ENCODE measurements at places on chromosomes 2 and 18. TPM values are rescaled to one million over a fixed set of nuclear protein-coding genes. Genes with fewer than 3 reads are reported as not detected.

The MALT1 gene
- 45.3 TPM for total RNA-seq

The SCN2A gene
- not detected for total RNA-seq

The CCDC102B gene
- total RNA-seq: 1.8 TPM

The MLPH gene
- total RNA-seq: not detected

The UBR3 gene
- 32.7 TPM for total RNA-seq

The SCYGR8 gene
- total RNA-seq: not detected

The MTA3 gene
- total RNA-seq: 22.7 TPM

The FEV gene
- not detected for total RNA-seq

The GREB1L gene
- total RNA-seq: not detected

The CCDC141 gene
- total RNA-seq: 1.9 TPM

The ECEL1 gene
- total RNA-seq: not detected

The VSNL1 gene
- total RNA-seq: not detected

The RUFY4 gene
- 2.4 TPM for total RNA-seq

The CLEC4F gene
- total RNA-seq: not detected

The HOXD9 gene
- total RNA-seq: not detected

The RAB6C gene
- total RNA-seq: not detected

The LRRC30 gene
- not detected for total RNA-seq

The SNRPD1 gene
- 134 TPM for total RNA-seq

The TRIM43 gene
- total RNA-seq: not detected

The NGEF gene
- 1.0 TPM for total RNA-seq

Data from activated T-helper 17 cell treated with anti-CD3 and anti-CD28 coated beads, Interleukin-2, amount 50 U/mL, for 72 hours (primary cell).